ENCODE measurements at places on chromosomes 16 and 17.

DNA sequence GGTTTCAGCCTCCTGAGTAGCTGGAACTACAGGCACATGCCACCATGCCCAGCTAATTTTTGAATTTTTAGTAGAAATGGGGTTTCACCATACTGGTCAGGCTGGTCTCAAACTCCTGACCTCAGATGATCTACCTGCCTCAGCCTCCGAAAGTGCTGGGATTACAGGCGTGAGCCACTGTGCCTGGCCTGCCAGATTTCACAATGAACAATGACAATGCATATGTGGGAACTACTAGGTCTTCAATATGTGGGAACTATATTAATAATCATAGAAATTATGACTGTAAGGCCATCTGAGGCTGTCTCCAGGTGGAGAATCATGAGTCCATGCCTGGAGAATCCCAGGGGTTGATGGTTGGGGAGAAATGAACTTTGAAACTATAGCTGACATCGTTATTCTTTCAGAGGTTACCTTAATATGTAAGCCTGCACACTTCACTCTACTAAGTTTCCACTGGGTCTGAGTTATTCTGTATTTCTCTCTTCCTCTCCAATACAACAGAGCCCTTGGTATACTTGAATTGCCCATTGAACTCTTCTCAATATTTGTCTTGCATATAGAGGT, 7.2 kb upstream of the DRC7 start:
- no peak for DNase-seq

DNA sequence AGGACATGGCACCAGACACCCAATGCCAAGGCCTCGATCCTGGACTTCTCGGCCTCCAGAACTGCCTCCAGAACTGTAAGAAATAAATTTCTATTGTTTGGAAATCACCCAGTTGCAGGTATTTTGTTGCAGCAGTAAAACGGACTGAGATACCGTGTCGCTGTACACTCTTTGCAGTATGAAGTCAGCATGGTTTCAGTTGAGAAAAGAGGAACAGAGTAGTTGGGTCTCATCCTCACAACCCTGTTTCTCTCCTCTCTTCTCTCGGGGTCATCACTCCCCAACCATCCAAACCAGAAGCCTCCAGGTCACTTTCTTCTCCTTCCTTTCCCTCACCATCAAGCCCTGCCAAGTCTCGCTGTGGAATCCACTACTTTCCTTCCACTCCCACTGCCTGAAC, 77.8 kb downstream of the ADCY9 start:
- DNase-seq, result no peak

GRCh38 chr16:4557973-4558372, 1.8 kb downstream of the C16orf96 start:
- no peak for DNase-seq

DNA sequence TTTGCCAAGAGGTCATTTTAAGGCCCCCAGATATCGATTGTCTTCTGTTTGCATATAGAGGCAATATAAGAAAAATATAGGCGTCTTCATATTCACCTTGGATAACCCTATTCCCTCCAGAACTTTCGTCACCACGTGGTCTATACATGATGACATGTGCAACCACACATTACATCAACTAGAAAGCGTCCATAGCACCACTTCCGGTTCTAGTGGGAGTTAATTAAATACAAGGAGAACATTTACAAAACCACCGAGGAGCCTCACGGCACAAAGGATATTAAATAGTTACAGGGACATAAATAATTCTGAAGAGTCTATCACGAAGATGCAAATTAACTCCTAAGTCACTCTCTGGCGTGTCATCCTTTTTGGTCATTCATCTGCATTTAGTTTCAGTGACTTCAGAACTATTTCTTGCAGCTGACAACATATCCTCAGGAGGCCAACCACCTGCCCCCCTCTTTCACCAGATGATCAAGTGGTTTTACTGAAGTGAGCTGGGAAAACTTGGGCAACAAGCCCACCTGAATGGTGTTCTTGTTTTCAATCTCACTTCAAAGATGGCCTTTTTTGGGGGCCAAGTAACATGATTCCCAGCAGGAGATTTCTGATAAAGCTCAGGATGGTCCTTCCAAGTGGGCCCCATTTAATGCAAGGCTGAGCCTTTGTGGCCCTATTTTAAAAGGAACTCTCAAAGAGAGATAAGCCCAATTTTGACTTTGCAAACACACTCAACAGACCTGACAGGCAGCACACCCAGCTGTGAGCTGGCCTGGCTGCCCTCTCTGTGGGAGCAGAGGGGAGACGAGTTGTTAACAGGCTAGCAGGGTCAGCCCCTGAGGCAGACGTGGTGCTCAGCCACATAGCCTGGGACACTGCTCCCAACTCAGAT, 15.3 kb downstream of the CMTM3 start:
- no peak for DNase-seq

- DNase-seq, result no peak
These were observed 58.3 kb downstream of the SIAH1 start for GRCh38 chr16:48326915-48327314.

DNA sequence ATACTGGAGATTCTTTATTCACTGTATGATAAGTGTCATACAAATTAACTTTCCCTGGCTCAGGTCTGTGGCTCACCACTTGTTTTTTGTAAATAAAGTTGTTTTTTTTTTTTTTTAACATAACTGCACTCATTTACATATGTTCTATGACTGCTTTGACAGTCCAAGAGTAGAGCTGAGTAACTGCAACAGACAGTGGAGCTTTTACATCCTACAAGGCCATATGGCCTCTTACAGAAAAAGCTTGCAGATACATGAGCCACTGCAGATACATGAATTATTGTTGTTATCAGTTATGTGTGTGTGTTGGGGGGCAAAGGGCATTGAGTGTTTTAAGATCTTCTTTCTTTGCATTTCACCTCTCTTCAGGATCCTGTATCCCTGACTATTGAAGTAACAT, 311.7 kb downstream of the BCAS3 start:
- DNase-seq, result no peak

DNA sequence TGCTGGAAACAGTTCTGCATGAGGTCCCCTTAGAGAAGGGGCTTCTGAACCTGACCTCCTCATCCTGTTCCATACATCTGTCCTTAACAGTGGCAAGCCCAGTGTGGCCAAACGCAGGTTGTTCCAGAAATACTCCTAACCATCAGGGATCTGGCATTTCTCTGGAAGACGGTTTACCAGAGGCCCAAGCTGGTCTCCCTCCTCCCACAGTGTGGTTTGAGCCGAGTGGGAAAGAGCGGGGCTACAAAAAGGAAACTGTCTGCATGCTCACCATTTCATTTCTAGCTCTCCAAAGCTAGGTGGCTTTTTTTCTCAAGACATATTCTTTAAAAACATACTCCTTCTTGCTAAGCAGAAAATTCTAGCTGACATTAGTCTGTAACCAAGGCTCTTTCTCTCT, 6.0 kb downstream of the MXRA7 start:
- DNase-seq, result no peak

DNA sequence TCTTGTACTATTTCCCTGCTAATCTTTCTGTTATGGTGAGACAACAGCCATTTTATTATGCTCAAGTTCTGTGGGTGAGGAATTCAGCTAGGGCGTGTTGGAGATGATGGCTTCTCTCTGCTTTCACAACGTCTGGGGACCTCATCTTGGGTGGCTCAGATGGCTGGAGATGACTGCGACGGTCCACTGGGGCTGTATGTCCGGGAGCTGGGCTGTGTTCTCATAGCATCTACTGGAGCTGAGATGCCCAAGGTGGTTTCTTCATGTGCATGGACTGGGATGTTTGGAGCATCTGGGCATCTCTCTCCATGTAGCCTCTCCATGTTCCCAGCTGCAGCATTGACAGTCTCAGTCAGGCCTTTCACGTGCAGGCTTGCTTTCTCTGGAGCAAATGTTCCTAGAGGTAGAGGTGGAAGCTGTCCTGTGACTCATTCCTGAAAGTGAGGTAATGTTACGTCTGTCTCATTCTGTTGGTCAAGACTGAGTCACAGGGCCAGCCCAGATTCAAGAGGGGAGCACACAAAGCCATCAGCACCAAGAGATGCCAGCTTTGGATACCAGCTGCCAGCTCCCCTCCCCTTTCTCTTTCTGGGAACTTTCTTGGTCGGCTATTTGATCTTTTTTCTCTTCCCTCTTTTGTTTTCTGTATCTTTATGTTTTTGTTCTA, 96.2 kb downstream of the RAP1GAP2 start:
- peak; percentile 91 for DNase-seq

- no peak for DNase-seq
These were observed 32.1 kb downstream of the NKD1 start for GRCh38 chr16:50580180-50580798.

GRCh38 chr16:8679151-8679550, 4.7 kb downstream of the ABAT start:
- peak; percentile 22 for DNase-seq

DNA sequence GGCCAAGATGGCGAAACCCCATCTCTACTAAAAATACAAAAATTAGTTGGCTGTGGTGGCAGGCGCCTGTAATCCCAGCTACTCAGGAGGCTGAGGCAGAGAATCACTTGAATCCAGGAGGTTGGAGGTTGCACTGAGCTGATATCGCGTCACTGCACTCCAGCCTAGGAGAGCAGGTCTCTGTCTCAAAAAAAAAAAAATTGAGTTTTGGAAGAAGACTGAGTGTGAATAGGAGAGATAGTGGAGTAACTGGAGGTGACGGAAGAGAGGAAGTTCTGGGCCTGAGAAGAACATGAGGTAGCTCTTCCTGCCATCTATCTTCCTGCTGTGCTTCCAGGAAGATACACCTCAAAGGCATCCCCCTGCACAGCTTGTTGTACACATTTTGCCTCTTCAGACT, 11.4 kb downstream of the HOXB1 start:
- DNase-seq, result no peak

- DNase-seq, result no peak
These were observed 3.0 kb downstream of the FMNL1 start for GRCh38 chr17:45224671-45225050.

DNA sequence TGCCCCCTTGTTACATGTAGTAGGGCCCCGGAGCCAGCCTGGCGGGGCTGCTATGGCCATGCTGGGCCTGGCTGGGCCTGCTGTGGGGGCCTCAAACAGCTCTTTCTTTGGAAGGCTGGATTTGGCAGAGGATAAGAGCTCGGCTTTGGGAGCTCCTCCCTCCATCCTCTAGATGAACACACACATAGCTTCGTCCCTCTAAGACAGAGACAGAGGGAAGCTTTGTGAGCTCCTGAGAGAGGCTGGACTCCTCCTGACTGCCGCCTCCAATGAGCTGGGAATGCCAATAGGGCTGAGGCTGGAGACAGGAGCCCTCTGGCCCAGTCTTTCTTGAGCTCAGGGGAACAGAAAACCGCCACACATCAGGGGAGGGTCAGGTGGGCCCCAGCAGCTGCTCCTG, 37.3 kb upstream of the CDC42EP4 start:
- no peak for DNase-seq

- DNase-seq, result no peak
These were observed 502.8 kb upstream of the CDH11 start for GRCh38 chr16:65624666-65625065.

DNA sequence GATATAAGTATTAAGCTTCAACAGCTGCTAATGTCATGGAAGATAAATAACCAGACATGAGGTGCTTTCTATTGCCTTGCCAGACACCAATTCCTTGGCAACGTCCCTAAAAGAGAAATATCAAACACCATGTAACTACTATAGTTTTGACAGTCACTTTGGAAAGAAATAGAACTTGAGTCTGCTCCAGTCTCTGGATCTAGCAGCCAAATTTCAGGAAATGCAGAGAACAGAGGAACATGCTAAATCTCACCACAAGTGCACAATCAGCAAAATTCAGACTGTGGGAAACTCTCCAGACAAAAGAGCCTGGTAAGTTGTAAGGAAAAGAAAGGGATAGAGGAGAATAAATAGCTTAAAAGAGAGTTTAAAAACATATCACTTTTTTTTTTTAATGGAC, 28.4 kb upstream of the TANC2 start:
- DNase-seq, result no peak

DNA sequence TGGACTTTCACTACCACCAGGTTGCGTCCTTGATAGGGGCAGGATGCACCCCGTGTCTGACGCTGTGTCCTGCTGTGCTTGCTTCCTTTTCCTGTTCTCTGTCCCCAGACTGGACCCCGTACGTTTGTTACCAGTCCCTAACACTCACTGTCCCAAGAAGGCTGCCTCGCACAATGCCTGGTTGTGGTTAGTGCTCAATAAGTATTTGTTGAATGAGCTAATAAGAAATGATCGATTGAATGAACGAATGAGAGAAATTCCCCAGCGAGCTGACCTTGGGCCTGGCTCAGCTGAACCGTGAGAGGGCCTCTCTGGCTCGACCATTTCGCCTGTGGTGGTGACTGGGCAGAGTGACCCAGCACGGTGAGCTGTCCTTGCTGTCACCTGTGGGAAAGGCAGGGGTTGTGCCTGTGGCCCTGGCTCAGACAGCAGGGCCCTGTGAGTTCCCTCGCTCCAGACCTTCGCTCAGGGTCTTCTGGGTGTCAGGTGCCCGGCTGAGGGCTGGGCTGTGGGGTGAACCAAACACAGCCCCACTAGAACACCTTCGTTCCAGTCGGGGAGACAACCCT, 20.9 kb downstream of the CMIP start:
- peak; percentile 79 for DNase-seq

- DNase-seq, result no peak
These were observed 253.1 kb downstream of the RBFOX1 start for GRCh38 chr16:7585705-7586104.
